ENCODE measurements at places on chromosomes 16 and 17.

DNA sequence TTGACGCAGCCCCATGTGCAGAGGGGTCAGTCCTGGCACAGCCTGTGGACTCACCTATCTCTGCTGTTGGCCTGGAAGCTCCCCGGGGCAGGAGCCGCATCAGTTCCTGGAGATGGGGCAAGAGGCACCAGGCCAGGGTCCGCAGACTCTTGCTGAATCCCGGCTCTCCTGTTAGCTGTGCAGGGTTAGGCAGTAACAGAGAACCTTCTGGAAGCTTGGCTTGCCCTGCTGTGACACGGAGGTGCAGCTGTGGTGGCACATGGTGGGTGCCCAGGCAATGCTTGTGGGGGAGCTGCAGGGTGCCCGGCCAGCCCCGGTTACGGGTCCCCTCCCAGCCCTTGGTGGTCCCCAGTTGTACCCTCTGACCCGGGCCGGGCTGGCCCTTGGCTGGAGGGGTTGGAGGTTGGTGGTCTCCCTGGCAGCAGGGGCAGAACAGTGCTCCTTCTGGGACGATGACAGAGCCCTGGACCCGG, 26.0 kb upstream of the ZNF469 start:
- no peak for DNase-seq

GRCh38 chr17:68205808-68206720, 41.8 kb upstream of the AMZ2 start:
- no peak for DNase-seq

DNA sequence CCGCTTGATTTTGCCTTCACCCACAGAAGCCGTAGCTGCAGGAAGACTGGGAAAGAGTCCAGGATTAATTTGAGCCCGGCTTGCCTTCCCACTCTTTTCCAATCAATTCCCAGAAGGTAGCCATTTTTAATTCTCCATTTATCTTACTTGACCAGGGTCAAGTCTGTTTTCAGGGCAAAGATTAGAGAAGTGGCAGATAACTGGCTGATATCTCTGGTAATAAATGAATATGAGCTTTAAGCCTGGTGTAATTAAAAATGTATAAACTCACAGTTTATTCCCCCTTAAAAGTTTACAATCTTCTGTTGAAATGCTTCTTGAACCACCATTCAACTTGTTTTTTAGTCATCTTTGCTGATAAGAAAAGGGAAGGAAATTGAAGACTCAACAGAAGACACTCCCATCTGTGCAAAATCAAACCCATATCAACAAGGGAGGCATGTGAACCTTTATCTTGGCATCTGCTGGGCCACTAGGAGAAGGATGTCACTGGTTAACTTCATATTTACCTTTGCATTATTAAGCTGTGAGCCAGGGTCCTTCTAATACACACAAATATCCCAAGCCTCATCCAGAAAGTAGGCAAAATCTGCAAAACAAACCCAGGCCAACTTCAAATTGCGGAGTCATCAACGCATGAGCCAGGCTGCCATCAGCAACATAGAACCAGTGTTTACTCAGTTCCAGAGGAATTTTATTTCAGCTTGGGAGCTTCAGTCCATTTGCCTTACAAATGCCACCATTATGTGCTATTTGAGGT, 314.6 kb upstream of the MAF start:
- no peak for DNase-seq

- DNase-seq, result no peak
These were observed 95.6 kb downstream of the STXBP4 start for GRCh38 chr17:55063885-55064874.

GRCh38 chr17:50908140-50908859, 42.1 kb upstream of the TOB1 start:
- no peak for DNase-seq

DNA sequence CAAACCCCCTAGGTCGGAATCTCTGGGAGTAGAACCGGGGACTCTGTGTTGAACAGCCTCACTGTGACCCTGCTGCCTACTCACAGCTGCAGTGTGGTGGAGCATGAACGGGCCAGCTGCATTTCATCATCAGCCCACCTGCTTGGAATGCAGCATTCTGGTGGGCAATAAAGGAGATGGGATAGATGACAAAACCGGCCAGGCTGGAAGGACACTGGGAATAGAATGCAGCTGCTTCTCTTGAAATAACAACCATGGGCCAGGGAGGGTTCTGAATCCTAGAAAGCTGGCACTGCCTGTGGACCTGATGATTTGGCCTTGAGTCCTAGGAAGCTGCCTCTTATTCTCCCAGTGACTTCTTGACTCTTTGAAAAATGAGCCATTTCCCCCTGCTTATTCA, 23.5 kb downstream of the CFAP97D1 start:
- no peak for DNase-seq

- peak; percentile 24 for DNase-seq
These were observed 374.0 kb upstream of the ASIC2 start for GRCh38 chr17:33667052-33667509.

DNA sequence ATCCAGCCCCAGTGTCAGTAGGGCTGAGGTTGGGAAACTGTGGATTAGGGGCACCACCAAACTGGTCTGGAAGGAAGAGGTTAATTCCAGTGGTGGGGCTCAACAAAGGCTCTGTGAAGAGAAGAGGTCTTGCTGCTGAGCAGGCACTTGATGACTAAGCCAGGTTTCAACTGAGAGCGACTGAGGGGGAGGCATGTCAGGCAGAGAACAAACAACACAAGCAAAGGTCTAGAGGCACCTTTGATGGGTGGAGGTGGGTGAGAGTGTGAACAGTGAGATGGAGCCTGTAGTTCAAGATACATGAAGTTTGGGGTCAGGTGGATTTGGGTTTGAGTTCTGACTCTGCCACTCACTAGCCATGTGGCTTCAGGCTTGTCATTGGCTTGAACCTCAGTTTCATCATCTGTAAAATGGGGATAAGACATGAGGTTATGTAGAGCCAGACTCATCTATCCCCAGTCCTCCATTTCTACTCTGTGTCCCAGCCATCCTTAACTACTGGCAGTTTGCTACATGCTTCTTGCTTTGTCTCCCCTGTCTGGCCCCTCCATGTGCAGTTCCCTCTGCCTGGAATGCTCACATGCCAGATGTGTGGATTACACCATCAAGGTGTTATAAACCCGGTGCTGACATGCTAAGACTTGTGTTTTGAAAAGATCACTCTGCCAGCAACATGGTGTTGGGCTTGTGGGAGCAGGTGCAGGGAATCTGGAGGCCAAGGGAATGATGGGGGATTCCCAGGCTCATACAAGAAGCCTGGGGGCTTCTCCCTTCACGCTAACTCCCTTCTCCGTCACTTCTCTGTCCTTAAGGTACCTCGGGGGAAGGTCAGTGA, 3.0 kb upstream of the RMI2 start:
- DNase-seq, result no peak

DNA sequence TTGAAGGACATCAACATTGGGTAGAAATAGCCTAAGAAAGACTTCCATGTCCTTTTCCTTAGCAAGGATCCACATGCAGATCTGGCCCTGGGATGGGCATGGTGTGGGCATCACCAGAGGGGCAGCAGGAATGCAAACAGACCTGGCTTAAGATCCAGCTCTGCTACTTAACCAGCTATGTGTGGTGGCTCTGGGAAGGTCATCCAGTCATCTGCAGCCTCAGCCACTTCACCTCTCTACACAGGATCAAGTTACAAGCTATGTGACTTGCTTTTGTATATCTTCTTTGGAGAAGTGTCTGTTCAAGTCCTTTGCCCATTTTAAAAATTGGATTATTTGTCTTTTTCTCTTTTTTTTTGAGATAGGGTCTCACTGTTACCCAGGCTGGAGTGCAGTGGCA, 13.5 kb upstream of the ADORA2B start:
- no peak for DNase-seq

DNA sequence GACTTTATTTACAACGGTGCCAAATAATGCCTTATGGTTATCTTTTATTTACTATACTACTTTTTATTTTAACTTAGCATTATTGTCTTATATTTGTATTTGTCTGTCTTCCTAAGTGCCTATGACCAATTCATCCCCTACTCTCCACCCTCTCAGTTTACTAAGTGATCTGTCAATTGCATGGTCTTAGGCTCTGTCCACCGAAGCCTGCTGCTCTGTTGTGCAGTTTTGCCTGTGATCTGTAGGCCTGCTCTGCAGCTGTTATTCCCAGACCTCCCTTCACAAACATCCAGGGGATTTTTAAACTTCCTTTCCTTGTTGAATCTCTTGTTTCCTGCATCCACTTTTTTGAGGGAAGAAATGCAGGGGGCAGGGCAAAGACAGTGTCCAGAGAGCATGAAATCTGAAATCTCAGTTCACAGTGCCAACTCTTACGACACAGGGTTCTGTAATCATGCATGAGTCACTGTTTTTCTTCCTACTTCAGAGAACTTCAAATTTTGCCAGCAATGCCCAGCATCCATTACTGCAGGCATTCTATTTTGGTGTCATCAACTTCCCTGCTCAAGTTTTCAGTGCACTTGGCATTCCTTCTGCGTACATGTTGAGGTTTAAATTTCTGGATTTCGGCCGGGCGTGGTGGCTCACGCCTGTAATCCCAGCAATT, 11.4 kb downstream of the SLFN5 start:
- DNase-seq, result no peak
